ENCODE measurements at places on chromosomes 5 and 9. TPM values are rescaled to one million over a fixed set of nuclear protein-coding genes. Genes with fewer than 3 reads are reported as not detected.

The BAAT gene
- total RNA-seq = 0.31 TPM

The SPINK5 gene
- not detected for total RNA-seq

The RMRP gene
- total RNA-seq = 159,856 TPM

The ADAMTS16 gene
- 0.62 TPM for total RNA-seq

The HTR1A gene
- total RNA-seq = 18.2 TPM

The TAS2R1 gene
- 0.62 TPM for total RNA-seq

The TMEM252 gene
- total RNA-seq = not detected

The VCAN gene
- 228 TPM for total RNA-seq

The SAPCD2 gene
- total RNA-seq = 1.6 TPM

The ZNF454 gene
- total RNA-seq = 9.8 TPM

The IL17B gene
- total RNA-seq = not detected

The FIBCD1 gene
- total RNA-seq = 1.4 TPM

The ANKRD34B gene
- 0.16 TPM for total RNA-seq

The NSG2 gene
- total RNA-seq = 565 TPM

The GABRA1 gene
- total RNA-seq = 18.2 TPM

The HTR4 gene
- 0.16 TPM for total RNA-seq

The C7 gene
- total RNA-seq = 8.1 TPM

The ORM1 gene
- total RNA-seq = not detected

The NXNL2 gene
- 0.78 TPM for total RNA-seq

The KCNIP1 gene
- total RNA-seq = 14.5 TPM

The SCGB3A2 gene
- not detected for total RNA-seq
